Activated CD8-positive, alpha-beta memory T cell treated with anti-CD3 and anti-CD28 coated beads for 24 hours (primary cell): ENCODE measurements at places on chromosomes 11 and 22.

GRCh38 chr22:25930083-25930482 lies 188.1 kb downstream of the MYO18B start:
- no peak for DNase-seq

DNA sequence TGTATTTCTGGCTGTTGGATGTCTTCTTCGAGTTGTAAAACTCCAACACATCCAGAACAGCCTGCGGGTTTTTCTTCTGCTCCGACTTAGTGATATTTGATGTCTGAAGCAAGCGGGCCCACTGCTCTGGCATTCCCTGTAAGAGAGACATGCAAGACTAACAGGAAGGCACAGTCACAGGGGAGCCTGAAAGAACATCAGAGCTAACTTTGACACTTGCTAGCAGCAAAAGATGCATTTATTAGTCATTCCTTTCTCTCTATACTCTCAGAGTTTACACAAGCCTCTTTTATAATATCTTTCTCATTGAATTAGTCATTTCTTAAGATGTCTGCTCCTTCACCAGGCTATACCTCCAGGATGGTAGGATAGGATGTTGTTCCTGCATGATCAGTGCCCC lies 77.8 kb upstream of the GDPD4 start:
- DNase-seq: no peak

DNA sequence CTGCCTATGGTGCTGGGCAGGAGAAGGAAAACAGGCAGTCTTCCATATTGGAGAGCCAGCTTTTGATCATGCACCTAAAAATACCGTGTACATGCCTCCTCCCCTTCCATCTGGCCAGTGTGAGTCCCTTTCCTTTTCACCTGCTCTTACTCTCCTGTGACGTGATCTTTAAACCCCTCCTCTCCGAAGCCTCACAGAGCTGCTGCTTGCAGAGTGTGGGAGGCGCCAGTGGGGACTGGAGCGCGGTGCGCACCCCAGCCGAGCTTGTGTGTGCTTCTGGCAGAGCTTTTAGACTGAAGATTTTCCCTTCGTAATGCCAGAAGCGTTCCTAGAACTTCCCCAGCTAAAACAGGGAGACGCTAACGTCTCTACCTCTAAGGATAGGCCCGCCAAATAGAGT lies 29.8 kb downstream of the MUC6 start:
- DNase-seq: no peak

DNA sequence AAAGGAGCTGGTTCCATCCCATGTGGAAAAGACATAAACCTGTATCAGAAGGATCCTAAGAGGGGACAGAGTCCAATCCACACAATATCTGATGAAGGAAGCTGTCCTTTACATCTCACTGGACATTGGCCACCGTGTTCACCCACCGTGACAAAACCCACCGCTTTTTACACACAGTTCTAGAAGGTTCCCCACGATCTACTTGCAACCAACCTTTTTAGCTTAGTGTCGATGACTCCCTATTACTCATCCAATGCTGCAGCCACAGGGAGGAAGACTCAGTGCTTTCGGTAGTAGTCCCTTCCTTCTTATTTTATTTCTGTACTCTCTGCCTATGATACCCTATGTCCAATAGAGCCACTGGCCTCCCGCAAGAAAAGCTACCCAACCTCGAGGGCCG lies 65.4 kb downstream of the MAPK1 start:
- DNase-seq: peak; percentile 41

- peak; percentile 88 for DNase-seq
Observed at GRCh38 chr22:29470159-29470855, 9.7 kb upstream of the NEFH start.

- DNase-seq: no peak
Observed at GRCh38 chr11:44829838-44830237, 103.1 kb downstream of the TSPAN18 start.

GRCh38 chr11:29351301-29351873 lies 665.4 kb downstream of the KCNA4 start:
- no peak for DNase-seq

GRCh38 chr11:102316346-102316904 lies 859 bp upstream of the BIRC3 start:
- no peak for DNase-seq

- DNase-seq: peak; percentile 86
Observed at GRCh38 chr22:19892257-19892879, 37.7 kb upstream of the GNB1L start.

GRCh38 chr22:42365111-42365865 lies 66.9 kb downstream of the NFAM1 start:
- no peak for DNase-seq

DNA sequence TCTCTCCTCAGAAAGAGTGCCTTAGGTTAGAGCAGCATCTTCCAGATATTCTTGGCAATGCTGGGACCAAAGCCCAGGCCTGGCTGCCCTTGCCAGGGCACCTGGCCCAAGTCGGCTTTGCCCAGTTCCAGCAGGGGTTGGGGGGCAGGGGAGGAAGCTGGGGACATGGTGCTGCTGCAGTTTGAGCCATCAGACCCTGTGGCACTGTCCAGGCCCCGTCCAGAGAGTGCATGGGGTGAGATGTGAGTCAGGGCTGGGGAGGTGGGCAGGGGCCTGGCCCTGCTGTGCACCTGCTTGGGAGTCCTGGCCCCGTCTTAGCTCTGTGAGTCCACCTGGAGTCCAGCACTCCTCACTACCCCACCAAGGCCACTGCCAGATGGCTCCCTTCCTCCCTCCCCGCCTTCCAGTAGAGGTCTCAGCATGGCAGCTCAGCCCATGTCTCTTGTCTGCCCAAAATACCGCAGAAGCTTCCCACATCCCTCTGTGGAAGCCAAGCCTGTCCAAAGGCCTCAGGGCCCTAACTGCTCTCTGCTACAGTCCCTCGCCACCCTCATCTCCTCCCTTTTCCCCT lies 16.6 kb downstream of the DERL3 start:
- no peak for DNase-seq

DNA sequence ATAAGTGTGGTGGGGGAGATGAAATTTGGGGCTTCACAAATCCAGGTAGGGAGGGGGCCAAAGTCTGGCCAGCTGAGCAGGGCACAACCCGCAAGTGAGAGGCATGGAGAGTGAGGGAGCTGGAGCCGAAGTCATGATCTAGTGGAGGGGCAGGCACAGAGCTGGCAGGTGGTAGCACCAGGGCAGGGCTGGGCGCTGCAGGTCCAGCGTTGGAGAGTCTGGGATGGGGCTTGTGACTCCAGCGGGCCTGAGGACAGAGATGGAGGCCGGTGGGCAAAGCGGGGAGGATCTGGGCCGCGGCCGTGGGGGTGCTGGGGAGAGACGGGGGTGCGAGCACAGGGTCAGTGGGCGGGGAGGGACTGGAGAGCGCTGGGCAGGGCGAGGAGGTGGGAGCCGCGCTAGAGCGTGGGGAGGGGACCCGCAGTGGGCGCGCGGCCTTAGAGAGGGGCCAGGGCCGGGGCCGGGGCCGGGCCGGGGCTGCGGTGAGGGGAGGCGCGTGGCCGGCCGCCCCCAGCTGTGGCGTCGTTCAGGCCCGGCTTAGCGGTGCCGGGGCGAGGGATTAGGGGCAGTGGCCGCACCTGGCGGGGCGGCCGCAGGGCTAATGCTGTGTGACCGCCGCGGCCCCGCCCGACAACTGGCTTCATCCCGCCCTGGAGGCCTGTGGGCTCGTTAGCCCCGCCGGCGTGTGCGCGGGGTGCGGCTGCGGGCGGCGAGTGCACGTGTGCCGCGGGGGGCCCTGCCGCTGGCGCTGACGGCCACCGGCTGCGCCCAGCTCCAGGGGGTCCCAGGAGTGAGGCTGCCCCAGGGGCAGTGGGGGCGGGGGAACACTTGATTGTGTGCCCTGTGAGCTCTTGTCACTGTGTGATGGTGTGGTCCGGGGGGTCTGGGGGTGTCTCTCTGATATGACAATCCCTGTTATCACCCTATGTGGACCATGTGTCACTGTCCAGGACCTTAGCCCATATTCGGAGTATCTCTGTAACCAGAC lies 23.6 kb upstream of the MYOD1 start:
- DNase-seq: no peak

- no peak for DNase-seq
Observed at GRCh38 chr22:30224161-30224857, 22.2 kb downstream of the LIF start.

DNA sequence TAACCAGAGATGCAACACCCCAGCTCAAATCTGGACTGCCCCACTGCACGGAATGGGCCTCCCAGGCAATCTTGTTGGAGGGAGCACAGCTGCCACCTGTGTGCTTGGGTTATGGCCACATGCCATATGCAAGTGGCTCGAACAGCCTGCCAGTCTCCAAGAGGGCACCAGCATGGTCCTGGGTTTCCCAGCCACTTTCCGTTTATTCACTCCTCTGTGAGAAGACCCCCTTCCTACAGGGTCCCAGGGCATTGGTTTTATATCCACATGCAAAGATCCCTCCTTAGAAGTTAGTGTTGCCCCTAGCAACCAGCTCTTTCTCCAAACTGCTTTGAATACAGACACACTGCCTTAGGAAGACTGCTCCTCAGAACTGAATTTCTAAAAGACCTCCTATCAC lies 487.8 kb downstream of the BUD13 start:
- DNase-seq: no peak

DNA sequence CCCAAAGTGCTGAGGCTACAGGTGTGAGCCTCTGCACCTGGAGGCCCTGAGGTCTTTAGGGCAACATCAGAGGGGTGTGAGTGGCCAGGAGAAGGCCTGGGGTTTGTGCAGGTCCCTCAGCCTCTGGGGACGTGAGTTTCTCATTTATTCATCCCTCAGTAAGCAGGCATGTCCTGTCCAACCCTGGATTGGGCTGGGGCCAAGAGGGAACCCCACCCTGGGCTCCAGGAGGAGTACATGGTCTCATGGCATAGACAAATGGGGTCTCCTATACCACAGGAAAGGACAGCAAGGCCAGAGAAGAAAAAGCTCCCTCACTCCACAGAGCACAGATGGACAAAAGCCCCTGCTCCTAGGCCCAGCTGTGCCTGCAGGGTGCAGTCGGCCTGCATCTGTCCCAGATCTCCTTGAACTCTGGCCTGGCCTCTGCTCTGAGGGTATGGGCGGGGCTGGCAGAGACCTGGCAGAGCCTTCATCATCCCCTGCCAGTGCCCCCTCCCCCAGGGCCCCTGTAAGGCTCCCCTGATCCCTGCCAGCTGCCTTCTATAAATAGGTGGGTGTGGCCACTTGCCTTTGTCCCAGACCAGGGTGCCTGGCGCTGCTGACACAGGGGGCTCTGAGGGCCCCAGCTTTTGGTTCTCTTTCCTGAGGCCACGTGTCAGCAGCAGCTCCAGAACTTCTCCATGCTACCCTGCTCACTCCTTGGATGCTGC lies 34.6 kb downstream of the A4GALT start:
- no peak for DNase-seq

DNA sequence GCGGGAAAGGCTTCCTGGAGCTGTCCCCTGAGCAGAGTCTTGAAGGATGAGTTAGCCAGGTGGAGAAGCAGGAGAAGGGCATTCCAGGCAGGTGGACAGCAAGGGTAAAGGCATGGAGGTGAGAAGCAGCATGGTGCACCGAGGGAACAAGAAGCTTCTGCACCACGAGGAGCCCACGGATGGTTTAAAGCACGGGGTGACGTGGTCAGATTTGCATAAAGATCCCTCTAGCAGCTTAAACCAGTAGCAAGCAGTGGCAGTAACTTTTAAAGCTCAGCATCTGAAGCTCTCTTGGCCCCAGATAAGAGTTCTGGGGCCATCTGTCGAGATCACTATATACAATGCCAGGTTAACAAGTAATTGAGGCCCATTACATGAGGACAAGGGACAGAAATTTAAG lies 36.8 kb downstream of the SERPINH1 start:
- DNase-seq: no peak

GRCh38 chr11:45907911-45908370 lies 870 bp upstream of the FREY1 start:
- DNase-seq: no peak

- no peak for DNase-seq
Observed at GRCh38 chr11:17601256-17601671, 54.2 kb downstream of the OTOG start.

GRCh38 chr11:83303316-83303715 lies 17.1 kb upstream of the CCDC90B start:
- no peak for DNase-seq

GRCh38 chr22:32218470-32218869 lies 13.6 kb upstream of the RFPL2 start:
- DNase-seq: no peak

GRCh38 chr11:65651589-65652510 lies 10.9 kb downstream of the RELA start:
- DNase-seq: no peak

- DNase-seq: no peak
Observed at GRCh38 chr22:42623756-42624441, 9.2 kb upstream of the POLDIP3 start.

DNA sequence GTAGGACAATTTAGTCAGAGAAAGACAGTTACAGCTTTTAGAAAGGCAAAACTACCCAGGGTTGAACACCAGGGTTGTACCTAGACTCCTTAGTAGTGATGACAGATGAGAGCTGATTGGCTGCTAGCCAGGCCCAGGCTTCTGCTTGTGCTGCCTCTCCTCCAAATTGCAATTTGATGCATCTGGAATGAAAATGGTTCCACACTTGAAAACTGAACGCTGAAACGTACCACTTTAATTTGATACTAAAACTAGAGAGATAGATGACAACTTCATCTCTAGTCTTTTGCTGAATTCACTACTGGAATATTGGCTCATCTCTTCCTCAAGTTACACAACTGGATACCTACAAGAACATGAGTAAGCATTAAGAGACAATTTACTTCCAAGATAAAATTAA lies 19.2 kb upstream of the FNBP4 start:
- no peak for DNase-seq

GRCh38 chr11:47248664-47249377 lies at the start of gene ACP2:
ACP2 (minus strand) TSS chr11:47248814; CDS start chr11:47248789, 25 bp downstream.
- peak; percentile 95 for DNase-seq

DNA sequence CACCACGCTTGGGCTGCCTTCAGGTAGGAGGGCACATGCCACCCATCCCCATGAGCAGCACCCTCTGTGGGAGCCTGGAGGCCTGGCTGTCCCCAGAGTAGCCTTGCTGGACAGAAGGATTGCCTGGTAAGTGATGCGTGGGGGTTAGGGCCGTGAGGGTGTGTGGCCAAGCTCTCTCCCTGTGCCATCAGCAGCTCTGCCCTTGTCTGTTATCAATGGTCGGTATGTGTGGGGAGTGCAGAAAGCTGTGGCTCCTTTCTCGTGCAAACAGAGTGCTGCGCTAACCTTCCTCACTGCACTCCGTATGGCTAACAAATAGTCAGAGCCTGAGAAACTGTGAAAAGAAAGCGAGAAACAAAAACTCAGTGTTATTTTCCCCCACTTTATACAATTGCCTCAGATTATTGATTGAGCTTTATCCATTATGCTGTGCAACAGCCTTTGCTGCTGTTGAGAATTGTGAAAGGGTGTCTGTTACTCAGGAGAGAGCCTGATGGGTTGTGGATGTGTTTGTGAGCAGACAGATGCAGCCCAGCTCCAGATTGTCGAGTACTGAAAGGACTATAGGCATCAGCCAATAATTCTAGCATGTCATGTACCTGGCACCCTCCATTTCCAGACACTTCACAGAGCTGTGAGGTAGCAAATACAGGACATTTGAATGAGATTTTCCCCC lies 432.2 kb downstream of the NTM start:
- no peak for DNase-seq

DNA sequence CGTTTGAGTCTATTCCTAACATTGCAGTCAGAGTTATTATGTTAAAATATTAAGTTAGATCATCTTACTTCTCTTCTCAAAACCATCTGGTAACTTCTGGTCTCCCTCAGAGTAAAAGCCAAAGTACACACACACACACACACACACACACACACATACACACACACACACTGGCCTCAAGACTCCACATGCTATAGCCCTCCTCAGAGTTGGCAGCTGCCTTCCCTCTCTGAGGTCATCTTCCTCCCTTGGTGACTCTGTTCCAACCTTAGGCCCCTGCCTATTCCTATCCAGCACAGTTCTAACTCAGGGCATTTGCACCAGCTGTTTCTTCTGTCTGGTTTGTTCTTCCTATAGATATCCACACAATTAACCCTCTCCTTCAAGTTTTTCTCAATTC lies 272.0 kb upstream of the SESN3 start:
- DNase-seq: no peak
